ENCODE measurements at places on chromosomes 12 and 14. TPM values are rescaled to one million over a fixed set of nuclear protein-coding genes. Genes with fewer than 3 reads are reported as not detected.

Gene SRRM4
- 0.96 TPM for total RNA-seq

Gene SERPINA12
- not detected for total RNA-seq

- DNase-seq, result no peak
Measured at GRCh38 chr12:128288357-128288756, 21.4 kb downstream of the TMEM132C start.

Gene RPS29
- total RNA-seq, result 4,421 TPM

DNA sequence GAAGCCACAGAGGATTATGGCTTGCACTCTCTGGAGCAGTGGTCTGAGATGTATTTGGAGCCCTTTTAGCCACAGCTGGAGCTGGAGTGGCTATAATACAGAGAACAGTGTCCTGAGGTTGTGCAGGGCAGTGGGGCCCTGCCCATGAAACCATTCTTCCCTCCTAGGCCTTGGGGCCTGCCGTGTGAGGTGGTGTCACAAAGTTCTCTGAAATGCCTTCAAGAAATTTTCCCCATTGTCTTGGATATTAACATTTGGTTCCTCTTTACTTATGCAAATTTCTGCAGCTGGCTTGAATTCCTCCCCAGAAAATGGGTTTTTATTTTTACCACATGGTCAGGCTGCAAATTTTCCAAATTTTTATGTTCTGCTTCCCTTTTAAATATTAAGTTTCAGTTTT, 79.3 kb downstream of the UNC79 start:
- DNase-seq, result no peak

- DNase-seq, result peak; percentile 79
Measured at GRCh38 chr12:108310489-108310888, 28.6 kb downstream of the CMKLR1 start.

Gene BEGAIN
- 15.6 TPM for total RNA-seq

DNA sequence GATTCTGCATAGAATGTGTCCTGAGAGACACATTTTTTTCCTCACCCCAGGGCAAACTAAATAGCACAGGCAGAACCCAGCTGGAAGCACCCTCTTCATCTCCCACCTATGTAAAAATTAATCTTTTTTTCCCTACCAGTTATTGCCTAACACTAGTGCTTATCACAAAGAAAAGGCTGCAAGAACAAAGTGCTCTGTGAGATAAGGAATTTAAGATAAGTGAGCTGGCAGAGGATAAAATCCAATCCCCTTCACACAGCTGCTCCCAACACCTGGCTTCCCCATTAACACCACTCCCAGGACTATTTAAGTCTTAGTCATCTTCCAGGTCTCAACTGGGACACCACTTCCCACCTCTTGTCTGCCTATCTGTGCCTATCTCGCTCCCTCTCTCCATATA, 75.2 kb downstream of the TTC9 start:
- DNase-seq, result no peak

DNA sequence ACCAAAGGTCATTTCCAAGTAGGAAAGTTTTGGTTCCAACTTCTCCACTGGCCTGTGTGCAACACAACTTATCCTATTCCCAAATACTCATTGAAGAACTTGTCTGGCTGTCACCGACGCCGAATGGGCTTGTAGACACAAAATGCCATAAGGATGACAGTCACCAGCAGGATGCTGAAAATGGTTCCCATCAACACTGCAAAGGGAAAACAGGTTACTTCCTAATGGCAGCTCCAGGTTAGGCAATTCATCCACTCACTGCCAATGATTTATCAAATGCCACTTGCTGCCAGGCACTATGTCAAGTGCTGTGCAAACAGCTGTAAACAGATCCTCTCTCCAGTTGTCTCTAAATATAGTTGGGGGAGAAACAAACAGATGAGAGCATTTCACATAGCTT, 6.1 kb downstream of the C12orf76 start:
- DNase-seq, result no peak

Gene TBC1D30
- total RNA-seq, result 14.7 TPM

GRCh38 chr14:100048786-100049185, 16.4 kb upstream of the EVL start:
- no peak for DNase-seq

Gene ZDHHC22
- 0.24 TPM for total RNA-seq

Gene DENND5B
- 26.2 TPM for total RNA-seq

GRCh38 chr14:53532853-53533252, 379.7 kb upstream of the DDHD1 start:
- no peak for DNase-seq

Gene GARIN6
- total RNA-seq, result 0.24 TPM

Gene KRT73
- total RNA-seq, result not detected

Gene C12orf50
- 9.1 TPM for total RNA-seq

Gene PTCSC3
- not detected for total RNA-seq

GRCh38 chr12:3275171-3276041, 198.2 kb downstream of the TSPAN9 start:
- peak; percentile 67 for DNase-seq

DNA sequence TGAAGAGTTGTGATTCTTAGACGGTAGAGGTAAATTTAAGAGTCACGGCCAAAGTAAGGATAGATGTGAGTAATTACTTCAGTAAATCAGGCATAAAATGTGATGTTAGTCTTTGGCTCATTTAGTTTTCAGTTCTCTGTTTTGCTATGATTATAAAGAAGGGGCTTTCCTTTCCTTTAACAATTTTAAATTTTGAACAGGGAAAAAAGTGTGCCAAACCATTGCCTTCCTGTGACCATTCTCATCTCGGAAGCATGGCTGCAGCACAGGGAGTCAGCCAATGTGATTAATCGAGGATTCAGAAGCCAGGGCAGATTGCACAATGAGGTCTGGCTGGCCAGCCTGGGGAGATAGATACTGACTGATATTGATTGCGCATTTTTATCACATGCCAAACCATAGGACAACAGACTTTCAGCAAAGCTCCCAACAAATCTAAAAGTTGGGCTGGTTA, 480.2 kb upstream of the PRICKLE1 start:
- no peak for DNase-seq

DNA sequence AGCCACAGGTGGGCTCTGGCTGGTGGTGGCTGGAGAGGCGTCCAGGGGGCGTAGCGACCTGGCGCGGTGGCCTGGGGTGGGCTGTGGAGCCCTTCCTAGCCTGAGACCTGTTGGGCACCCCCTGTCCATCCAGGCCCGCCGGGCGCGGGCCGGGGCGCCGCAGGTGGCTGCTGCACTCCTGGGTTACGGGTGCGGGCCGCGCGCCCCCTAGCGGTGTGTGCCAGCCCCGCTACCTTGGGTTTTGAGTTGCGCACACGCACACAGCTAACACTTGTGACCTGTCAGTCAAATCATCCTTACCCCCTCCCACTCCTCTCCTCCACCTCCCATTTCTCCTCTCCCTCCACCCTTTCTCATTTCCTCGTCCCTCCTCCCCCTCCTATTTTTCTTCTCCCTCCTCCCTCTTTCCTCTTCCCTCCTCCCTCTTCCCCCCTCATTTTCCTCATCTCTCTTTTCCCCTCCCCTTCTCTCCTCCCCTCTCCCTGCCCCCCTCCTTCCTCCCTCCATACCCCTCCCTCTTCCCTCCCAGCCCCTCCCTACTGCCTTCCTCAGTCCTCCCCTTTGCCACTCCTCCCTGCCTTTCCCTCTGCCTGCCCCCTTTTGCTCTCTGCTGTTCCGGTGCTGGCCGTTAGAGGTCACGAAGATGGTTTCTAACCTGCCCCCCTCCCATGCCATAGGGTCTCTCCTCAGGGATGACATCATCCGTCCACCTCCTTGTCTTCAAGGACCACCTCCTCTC, 2.3 kb downstream of the MEG3 start:
- DNase-seq, result peak; percentile 90

GRCh38 chr12:42281278-42281677, 43.2 kb upstream of the YAF2 start:
- no peak for DNase-seq

DNA sequence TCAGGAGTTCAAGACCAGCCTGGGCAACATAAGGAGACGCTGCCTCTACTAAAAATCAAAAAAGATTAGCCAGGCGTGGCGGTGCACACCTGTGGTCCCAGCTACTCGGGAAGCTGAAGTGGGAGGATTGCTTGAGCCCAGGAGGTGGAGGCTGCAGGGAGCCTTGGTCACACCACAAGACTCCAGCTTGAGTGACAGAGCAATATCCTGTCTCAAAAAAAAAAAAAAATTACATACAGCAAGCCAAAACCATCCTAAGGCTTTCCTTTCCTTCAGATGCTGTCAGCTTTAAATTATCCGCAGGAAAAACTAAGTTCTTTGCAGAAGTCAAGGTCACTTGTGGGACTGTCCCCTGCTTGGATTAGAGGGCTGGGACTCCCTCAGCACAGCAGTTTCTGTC, 1.3 kb downstream of the CS start:
- no peak for DNase-seq

All from umbilical cord (tissue), 2 donors.